ENCODE measurements at places on chromosomes 1 and 21.

- DNase-seq, result no peak
Measured at GRCh38 chr1:32742956-32743355, 40.4 kb upstream of the SYNC start.

- DNase-seq, result peak; percentile 81
Measured at GRCh38 chr1:15949453-15950245, 26.3 kb downstream of the ZBTB17 start.

DNA sequence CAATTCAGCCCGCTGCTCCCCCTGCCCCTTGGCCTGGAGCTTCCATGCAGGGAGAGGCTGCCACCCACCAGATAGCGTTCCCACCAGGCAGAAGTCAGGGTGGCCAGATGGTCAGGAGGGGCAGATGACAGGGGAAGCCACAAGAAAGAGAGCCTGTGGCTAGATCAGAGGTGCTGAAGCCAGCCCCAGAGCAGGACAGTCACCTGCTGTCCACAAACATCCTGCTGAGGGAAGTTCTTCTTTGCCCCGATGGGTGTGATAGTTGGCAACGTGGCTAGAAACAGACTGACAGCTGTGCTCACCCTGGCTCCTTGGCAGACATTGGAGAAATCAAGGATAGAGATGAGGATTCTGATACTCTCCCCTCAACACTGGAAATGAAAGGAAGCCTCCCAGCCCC, 27.2 kb upstream of the SRP9 start:
- no peak for DNase-seq

DNA sequence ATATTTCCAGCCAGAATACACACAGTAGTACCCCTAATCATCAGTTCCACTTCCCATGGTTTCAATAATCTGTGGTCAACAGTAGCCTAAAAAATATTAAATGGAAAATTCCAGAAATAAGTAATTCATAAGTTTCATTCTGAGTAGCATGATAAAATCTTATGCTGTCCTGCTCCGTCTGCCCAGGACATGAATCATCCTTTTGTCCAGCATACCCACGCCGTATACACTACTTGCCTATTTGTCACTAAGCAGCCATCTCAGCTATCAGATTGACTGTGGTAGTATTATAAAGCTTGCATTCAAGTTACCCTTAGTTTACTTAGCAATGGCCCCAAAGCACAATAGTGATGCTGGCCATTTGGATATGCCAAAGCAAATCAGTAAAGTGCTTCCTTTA, 118.7 kb downstream of the SLC5A9 start:
- DNase-seq, result no peak

DNA sequence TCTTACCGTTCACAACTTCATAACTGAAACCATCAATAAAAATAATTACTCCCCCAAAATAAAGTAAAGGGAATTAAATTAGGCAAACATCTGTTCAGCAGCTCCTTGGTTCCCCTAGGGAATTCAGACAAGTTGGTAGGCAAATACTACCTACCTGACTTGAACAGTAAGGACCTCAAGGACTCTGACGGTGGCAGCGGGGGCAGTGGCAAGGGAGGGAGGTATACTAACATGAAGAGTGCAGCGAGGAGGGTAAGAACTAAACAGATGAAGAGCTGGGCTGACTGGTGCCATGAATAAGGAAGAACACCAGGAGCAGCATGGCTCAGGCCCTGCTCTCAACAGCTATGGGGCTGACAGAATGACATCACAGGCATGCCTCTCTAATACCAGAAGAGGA, 33.1 kb downstream of the MTOR start:
- DNase-seq, result no peak

- DNase-seq, result peak; percentile 73
Measured at GRCh38 chr1:40861224-40862003, 749 bp downstream of the CITED4 start.

DNA sequence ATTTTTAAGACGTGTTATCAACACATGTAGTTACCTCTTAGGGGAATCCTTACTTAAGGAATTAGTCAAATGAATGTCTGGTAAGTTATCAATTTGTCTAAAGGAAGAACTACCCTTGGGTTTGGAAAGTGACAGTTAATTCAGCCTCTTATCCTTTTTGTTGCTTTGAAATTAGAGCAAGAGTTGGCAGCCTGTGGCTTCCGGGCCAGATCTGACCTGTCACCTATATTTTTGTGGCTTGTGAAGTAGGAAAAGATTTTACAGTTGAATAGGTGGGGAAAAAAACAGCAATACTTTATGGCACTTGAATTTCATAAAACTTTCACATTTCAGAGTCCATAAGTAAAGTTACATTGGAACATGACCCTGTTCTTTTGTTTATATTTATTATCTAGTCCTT, 5.5 kb downstream of the MRPS6 start:
- DNase-seq, result no peak

GRCh38 chr1:206705726-206706297, 21.1 kb downstream of the MAPKAPK2 start:
- DNase-seq, result peak; percentile 48

- no peak for DNase-seq
Measured at GRCh38 chr1:26234644-26235370, 807 bp downstream of the CEP85 start.

DNA sequence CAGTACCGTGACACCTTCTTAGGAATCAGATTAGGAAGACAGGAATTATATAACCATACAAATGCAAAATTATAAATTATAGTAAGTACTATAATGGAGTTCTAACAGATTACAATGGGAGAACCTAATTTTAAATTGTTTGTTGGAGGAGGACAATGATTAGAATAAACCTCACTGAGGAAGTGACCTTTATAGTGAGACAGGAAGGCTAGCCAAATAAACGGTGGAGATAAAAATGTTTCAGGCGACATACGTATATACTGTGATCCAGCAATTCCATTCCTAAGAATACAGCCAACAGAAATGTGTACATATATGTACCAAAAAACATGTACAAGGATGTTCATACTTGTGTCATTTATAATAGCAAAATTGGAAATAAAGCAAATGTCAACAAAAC, 15.2 kb downstream of the SYNJ1 start:
- DNase-seq, result no peak

DNA sequence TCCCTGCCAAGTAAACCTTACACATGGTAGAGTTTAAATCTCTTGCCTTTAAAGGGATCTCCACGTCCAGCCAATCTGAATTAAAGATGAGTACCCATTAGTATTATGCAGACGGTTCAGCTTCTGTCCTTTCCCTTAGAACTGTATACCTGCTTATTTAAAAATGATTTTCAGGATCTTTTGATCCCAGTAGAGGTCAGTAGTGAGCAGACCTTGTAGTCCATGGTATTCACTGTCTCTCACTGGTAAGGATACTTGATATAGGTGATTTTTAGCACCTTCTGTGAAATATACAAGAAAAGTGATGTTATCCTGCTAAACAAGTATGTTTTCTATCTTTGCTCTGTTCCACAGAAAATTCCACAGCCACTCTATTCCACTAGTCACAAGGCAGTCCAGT, 1211.6 kb upstream of the ADGRL4 start:
- peak; percentile 71 for DNase-seq

- DNase-seq, result peak; percentile 54
Measured at GRCh38 chr1:169741666-169742394, 8.0 kb upstream of the SELE start.

DNA sequence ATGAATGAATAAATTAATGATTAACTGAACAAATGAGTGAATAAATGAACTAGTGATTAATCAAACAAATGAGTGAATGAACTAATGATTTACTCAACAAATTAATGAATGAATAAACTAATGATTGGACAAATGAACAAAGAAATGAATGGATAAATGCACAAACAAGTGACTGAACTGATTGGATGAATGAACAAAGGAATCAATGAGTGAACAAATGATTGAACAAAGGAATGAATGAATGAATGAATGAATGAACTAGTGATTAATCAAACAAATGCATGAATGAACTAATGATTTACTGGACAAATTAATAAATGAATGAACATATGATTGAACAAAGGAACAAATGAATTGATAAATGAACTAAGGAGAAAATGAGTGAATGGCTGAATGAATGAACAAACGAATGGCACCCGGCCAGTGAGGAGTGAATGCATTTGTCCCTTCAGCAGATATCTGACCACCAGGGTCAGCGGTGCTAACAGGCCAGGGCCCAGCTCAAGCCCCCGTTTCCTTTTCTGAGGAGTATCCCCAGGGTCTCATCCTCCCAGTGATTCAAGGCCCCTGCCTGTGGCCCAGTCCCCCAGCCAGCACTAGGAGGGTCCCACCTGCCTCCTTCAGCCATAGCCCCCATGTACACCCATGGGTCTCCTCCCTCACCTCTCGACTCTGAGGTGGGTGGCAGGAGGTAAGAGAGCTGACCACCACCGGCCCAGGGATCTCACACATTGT, 49.9 kb downstream of the WNT9A start:
- DNase-seq, result no peak

DNA sequence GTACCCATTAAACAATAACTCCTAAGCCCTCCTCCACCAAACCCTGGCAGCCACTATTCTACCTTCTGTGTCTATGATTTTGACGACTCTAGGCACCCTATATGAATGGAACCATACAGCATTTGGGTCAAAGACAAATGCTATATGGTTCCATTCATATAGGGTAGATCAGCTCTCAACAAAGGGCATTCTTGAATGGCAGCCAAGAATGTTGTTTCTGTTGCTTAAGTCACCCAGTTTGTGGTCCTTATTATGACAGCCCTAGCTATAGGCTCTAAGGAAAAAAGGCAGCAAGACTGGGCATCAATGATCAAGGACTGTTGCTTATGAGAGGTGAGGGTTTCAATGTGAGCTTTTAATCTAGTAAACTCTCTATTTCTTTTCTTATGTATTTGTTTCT, 4.7 kb upstream of the SLC5A9 start:
- DNase-seq, result no peak

- no peak for DNase-seq
Measured at GRCh38 chr21:15052459-15052763, 12.4 kb downstream of the NRIP1 start.

- DNase-seq, result peak; percentile 56
Measured at GRCh38 chr1:89200663-89201062, 1.9 kb upstream of the GBP4 start.

DNA sequence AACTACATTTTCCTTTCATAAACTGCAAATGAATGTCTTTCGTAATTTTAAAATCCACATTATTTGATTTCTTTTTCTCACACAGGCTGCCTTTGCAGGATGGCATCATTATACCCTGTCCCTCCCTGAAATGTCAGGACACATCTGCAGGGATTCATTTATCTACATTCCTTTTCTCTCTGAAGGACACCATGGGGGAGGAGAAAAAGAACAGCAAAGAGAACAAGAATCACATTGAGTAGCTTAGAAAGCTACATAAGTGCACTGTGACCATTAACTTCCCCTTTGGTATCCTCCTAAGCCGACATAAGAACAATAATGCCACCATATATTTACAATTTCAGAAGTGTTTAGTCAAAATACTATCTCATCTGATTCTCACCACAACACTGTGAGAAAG, 129.5 kb downstream of the PIGK start:
- DNase-seq, result no peak

- DNase-seq, result no peak
Measured at GRCh38 chr1:171014880-171015279, 75.8 kb upstream of the FMO3 start.

DNA sequence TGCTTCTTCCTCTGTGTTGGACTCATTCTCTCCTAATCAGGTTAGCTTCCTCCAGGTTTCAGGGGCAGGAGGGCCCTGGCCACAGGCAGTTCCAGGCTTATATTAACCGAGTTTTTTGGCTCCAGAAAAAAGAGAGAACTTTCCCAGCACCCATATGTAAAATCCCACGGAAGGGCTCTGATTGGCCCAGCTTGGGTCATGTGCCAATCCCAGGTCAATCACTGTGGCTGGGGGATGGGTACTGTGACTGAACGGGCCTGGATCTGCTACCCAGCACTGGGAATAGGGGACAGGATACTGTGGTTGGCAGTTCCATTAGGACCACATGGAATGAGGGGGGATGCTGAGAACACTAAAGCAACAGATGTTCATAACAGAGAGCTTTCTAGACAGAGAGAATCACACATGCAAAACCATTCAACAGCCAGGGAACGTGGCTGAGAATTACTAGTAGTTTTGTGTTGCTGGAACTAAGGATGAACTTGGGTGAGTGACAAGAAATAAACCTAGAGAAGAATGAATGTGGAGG, 51.1 kb upstream of the NEK2 start:
- DNase-seq, result peak; percentile 9

DNA sequence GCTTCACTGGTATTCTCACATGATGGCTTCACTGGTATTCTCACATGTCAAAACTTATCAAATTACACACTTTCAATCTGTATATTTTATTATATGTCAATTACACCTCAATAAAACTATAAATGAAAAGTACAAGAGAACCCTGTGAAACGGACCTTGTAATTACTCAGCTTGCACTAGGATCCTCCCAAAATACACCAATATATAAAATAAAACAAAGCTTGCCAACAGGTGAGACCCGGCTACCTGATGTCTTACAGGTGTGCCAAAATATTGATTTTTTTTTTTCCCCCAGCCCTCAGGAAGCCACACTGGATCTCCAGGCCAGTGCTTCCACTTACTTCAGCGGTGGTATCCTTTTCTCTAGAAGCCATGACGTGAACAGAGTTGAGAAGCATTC, 22.9 kb downstream of the PIK3C2B start:
- DNase-seq, result no peak

- DNase-seq, result no peak
Measured at GRCh38 chr1:204308023-204308628, 51.6 kb downstream of the PLEKHA6 start.

DNA sequence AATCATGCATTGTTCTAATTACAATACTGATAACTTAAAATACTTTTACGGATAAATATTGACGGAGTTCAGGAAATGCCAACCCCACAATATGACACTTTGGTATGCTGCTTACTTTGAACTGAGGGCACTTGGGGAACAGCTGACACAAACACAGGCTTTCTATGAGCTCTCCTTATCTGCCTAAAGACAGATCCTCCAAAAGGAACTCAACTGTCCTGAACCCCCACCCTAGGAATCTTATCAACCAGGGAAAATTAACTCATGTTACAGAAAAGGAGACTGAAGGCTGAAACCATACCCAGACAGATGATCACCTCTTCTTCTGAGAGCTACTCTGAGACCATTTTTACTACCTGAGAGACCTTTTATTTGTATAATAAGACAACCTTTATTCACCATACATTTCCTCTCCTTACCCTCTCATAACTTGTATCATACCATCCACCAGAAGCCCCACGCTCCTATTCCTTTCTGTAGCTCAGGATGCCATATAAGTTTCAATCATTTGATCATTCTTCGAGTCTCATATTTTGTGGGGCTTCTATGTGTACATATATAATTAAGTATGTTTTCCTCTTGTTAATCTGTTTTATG, 239.5 kb downstream of the FAF1 start:
- no peak for DNase-seq

DNA sequence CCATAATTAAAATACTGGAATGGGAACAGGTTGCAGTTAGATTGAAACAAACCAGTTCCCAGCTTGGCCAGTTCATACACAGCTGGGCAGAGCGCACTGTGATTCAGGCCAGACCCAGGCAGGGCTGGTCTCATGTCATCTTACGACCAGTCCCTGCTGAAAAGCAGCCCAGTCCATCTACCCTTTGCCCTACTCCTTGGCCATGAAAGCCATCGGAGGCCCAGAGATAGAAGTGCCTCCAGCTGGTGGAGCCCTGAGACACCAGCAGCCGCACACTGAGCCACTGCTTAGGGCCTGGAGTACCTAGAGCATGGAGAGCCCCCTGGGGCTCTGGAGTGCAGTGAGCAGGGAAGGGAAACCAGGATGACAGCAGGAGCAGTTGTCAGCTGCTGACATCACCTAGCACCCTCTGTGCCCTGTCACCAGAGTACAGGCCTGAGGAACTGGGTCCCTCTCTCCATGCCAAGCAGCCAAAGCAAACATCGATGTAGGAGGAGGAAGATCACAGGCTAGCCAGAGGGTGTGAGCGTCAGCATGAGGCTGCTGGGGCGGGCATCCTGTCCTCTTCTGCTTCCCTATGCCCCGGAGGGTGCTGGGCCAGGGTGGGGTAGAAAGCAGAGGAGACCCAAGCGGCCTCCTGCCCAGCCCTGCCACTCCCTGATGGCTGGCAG, 34.2 kb upstream of the TMEM125 start:
- peak; percentile 6 for DNase-seq

All from eye (tissue), 1 donor.